ENCODE measurements at places on chromosomes 3 and 15. TPM values are rescaled to one million over a fixed set of nuclear protein-coding genes. Genes with fewer than 3 reads are reported as not detected.

- DNase-seq = no peak
Observed at GRCh38 chr3:58719684-58720083, 53.1 kb upstream of the FAM3D start.

GRCh38 chr3:26145769-26146168 is 355.9 kb downstream of the OXSM start:
- no peak for DNase-seq

- DNase-seq = no peak
Observed at GRCh38 chr15:70723122-70723422, 40.3 kb downstream of the UACA start.

Gene MEF2A
- 137 TPM for total RNA-seq

DNA sequence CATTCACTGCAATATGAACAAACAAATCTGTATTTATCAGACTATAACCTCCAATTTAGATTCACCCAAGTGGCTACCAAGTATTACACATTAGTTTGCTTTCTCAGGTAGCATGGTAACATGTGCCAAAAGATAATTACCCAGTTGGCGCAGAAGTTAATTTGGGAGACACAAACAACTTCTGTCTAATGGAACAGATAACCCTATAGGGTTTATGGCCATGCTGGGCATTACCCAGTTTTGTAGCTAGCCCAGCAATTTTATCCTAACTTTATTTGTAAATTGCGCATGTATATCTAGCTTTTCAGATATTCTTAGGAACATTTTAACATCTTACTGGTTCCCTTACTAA is 780 bp downstream of the RPL22L1 start:
- DNase-seq = no peak

DNA sequence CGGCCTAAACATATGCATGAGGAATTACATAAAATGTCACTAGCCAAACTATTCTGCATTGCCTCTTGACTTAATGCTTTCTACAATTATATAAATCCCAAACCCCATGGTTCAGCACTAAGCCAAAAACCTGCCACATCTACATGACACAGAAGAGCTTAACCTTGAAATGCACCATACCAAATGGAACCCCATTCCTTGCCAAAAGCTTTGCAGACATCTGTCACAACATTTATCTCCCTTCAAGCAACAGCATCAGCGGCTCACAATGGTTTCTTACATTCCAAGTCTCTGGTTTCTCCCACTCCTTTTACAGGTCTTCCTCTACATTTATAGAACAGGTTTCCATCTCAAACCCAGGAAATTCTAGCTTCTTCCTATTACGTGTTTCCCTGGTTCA is 58.4 kb upstream of the GYG1 start:
- DNase-seq = no peak

DNA sequence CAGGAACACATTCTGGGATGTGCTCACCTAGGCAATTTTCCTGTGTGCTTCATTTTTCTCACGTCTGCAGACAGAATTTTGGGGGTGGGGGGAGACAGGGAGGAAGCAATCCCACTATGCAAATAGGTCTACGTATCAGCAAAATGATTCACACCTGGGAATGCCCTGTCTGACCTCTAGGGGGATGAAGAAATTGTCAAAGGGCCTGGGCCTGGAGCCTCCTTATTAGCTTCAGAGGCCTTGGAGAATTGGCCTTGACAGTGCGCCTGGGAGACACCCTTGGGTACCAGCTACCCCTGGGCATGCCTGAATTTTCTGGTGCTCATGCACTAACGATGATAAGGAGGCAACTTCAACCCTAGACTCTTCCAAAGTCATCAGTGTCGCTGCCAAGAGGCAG is 207.5 kb downstream of the CADPS start:
- DNase-seq = no peak

DNA sequence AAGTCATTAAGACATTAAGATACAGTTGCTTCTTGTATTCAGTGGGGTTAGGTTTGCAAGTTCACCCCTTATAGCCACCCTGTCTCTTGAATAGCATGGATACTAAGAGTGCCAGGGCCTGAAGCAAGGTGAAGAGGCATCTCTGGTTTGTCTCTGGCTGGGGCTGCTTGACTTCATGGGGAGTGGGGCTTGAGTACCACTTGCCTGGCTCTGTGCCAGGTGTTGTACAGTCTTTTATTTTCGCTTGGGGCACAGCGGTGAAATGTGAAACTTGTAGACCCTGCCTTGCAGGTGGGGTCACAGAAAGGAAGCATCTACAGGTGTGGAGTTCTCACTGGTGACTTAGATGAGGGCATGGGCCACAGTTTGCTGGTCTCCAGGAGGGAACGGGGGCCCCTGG is 152.1 kb downstream of the PDE8A start:
- no peak for DNase-seq
